GM06990 (cell line): ENCODE measurements at places on chromosomes 16 and 17.

GRCh38 chr16:84631886-84632285 lies 14.0 kb upstream of the COTL1 start:
- DNase-seq, result no peak

GRCh38 chr17:33574942-33575445 lies 281.9 kb upstream of the ASIC2 start:
- no peak for DNase-seq

- no peak for DNase-seq
Observed at GRCh38 chr16:17293813-17294558, 176.8 kb downstream of the XYLT1 start.

DNA sequence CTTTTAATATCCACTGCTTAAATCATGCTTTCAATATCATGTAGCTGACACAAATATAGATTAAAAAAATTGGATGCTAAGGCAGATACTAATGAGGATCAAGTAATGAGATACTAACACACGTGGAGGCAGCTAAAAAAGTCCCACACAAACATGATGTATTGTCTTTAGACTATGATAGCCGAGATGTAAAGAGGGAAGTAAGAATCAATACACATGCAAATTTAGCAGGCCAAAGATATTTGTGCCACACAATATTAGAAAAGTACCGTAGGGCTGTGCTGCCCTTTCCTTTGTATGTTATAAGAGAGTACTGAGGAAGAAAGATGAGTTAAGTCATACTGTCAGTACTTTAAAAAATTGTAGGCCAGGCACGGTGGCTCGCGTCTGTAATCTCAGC lies 51.4 kb upstream of the STAC2 start:
- DNase-seq, result peak; percentile 29

DNA sequence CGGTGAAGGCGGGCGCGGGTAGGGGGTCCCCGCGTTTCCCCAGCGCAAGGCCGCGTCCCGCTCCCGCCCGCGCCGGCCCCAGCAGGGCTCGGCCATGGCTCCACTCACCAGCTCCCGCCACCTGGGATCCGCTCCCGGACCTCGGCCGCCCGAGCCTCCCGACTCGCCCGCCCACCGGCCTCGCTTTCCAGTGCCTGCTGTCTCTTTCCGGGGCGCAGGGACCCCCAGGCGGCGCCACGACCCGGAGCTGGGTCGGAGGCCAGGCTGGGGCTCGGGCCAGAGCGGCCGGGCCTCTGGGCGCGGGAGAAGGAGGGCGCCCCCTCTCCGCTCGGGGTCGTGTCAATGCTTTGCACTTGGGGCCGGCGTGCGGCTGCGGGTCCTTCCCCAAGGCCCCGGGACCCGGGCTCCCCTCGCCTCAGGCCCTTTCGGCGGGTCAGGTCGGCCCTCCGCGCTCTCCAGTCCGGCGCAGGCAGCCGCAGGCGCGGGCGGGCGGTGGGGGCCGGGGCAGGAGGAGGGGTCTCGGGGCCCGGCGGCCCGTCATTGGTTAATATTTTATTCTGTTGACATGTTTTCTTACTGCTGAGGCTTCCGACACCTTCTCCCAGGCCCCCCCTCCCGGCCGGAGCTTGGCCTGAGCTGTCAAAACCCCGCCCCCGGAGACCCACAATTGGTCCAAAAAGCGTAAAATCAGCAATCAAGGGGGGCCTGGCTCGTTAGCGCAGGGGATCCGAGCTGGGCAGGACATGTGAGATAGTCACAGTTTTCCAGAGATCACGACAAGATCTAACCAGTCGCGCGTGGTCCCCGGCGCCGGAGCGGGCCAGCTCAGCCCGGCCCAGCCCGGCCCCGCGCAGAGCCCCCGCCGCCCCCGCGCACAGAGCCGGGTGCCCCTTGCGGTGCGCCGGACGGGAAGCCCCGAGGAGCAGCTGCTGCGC lies at the start of gene TBX2:
Gene TBX2, plus strand, starts transcription at position 713 of the 935 bp plus-strand sequence. CDS start 334 bp downstream, outside the sequence.
- no peak for DNase-seq

GRCh38 chr16:76818606-76819181 lies 372.3 kb upstream of the MON1B start:
- DNase-seq, result no peak

DNA sequence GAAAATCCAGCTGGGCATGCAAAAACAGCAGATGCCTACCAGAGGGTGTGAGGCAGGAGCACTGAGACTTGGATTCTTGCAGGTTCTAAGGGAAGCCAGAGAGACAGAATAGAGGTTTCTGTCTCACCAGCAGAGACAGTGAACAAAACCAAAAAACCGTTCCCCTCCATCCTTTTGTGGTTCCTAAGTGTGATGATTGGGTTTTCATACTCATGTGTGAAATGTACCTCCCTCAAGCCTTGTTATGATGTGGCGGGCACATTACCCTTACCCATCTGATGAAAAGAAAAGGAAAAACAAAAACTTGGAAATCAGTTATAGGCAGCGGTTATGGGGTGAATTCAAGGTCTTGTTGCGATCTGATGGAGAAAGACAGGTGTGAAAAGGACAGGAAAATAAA lies 172.6 kb upstream of the CDH13 start:
- DNase-seq, result no peak

DNA sequence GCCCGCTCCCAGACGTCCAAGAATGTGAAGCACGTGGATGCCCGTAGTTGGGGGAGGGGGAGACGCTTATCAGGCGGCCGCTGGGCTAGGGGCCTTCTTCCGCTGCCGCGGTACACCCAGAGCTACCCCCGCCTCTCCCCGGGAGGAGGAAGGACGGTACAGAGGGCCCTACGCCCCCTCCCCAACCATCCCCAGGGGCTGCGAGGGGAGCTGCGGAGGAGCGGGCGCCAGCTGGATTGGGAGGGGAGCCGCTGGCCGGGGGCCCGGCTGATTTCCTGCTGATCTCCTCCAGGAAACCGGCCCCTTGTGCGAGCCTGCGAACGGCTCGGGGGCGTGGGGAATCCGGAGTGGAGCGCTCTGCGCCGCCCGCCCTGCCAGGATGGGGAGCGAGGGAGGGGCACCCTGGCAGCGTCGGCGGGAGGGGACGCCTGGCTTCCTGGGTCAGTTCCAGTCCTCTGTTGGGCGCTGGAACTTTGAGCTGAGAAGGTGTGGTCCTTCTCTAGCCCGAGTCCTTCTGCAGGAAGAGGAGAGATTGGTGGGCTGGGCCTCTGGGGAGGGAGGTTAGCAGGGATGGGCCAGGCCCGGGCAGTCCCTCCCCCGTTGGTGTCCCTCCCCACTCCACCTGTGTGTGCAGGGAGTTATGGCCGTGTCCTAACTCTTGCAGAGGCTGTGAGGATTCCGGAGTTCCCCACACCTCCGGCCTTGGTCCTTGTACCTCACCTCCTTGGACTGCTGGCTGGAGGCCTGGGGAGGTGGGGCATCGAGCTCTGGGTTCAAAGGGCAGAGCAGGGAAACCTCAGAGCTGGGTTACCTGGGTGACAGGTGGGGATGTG lies 19.2 kb downstream of the GJD3 start:
- DNase-seq, result no peak

- peak; percentile 34 for DNase-seq
Observed at GRCh38 chr16:1105888-1106620, 10.0 kb upstream of the C1QTNF8 start.

- no peak for DNase-seq
Observed at GRCh38 chr17:38877130-38877851, 7.4 kb downstream of the LASP1 start.

- no peak for DNase-seq
Observed at GRCh38 chr16:65658349-65658748, 536.5 kb upstream of the CDH11 start.

DNA sequence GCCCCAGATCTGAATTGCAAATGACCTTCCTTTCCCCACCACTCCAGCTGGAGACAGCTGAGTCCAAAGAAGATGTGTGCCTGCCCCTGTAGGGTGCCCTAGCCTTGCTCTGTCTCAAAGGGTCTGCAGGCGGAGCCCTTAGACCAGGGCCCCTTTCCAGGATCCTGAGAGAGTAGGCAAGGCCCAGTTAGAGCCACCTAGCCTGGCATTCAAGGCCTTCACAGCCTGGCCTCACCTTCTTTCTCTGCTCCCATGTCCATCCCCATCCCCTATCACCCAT lies 66.6 kb upstream of the LHX1 start:
- no peak for DNase-seq

DNA sequence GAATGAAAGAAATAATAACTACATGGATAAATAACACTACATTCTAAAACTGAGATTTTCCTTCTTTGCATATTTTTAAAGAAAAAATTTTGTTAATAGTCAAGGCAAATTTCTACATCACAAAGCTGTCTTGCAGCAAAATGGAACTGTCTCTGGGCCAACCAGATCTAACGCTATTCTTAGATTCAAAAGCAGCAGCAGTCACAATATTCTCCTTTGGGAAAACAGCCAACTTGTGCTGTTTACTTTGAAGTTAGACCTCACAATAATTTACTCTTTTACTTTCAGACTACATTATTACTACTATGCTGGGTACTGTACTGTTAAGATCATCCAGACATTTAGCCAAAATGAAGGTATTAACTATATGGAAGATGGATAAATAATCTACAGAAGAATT lies 189.1 kb downstream of the CEP112 start:
- no peak for DNase-seq

DNA sequence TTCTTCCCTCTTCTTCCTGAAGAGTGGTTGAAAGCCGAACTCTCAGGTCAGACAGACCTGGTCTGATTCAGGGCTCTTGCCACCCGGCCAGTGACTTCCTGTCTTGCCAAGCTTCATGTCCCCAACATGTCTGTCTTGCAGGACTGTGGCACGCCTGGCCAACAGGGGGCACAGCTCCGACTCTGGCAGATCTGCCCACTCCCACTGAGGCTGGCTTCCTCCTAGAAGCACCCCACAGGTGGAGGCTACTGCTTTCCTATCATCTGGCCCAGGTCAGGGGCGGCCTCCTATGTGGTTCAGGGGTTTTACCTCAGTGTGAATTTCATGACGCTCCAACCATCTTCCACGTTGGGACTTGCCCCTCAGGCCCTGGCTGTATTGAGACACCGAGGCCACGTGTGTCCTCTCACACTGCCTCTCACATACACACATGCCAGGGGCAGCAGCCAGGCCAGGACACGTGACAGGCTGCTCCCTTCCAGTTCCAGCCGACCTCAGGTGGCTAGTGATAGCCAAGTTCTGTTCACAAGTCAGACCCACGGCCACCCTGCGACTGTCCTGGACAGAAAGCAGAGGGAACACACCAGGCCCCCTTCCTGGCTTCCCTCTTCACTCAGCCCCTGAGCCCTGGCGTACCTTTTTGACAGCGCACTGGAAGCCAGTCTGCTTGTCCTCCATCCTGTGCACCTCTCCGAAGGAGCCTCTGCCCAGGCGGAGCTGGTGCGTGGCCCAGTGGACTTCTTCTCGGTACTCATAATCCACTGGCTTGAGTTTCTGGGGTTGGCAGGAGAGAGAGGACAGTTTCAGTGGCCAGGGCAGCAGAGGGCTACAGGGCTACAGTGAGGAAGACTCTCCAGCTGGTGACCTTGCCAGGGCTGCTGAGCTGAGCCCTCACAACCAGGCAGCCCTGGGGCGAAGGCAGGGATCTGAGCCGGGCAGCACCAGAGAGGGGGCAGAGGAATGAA lies 22.6 kb upstream of the SPATA32 start:
- DNase-seq, result no peak

- no peak for DNase-seq
Observed at GRCh38 chr17:530851-531250, 178.2 kb upstream of the RPH3AL start.

- peak; percentile 36 for DNase-seq
Observed at GRCh38 chr16:21159281-21159951, 942 bp downstream of the LDAF1 start.

- no peak for DNase-seq
Observed at GRCh38 chr16:81882559-81882958, 103.5 kb downstream of the PLCG2 start.

DNA sequence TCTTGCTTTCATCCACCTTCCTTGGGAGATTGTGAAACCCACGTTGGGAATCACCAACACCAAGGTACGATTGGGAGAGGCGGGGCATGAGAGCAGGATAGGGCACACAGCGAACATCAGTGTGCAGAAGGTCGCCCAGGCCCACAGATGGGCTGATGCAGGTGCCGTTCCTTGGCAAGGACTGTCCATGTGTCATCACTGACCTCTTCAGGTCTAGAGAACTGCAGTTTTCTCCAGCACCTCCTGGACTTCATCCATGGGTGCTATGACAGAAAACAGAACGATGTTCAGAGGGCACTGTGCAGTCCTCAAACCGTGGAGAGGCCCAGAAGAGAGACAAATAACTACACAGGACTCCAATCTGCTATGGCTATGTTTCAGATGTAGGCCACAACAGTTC lies 23.9 kb upstream of the TAT start:
- no peak for DNase-seq

- no peak for DNase-seq
Observed at GRCh38 chr16:65120461-65120830, 1.4 kb downstream of the CDH11 start.

GRCh38 chr17:41212524-41213169 lies 13.8 kb upstream of the KRTAP9-2 start:
- DNase-seq, result no peak
